ENCODE measurements at places on chromosomes 5 and 9.

DNA sequence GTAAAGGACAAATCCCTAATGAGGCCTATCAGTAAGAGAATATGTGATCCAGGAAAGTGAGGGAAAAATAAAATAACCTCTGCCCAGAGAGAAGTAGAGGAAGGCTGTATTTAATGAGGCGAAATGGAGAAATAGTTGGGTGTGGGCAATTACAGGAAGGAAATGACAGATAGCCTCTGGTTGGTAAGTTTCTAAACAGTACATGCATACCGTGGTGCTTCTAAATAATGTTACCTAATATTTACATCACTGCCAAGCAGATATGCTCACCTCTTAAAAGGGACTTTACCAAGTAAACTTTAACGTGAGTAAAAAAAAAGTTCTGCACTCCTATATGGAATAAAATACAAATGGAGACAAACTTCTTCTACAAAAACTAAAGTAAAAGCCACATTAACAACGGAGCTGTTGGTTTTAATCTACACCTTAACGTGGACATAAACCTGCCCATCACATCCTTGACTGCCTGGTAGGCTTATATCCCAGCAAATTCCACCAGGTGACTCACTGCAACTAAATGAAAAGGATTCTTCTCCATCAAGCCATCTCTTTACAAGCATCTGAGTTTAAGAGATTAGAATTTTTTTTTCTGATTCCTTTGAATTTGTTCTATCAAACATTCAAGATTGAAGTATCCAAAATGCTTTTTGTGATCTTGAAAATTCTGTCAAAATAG lies 12.4 kb downstream of the NFIL3 start:
- DNase-seq, result no peak

- no peak for DNase-seq
Observed at GRCh38 chr9:87379300-87379699, 118.4 kb upstream of the DAPK1 start.

DNA sequence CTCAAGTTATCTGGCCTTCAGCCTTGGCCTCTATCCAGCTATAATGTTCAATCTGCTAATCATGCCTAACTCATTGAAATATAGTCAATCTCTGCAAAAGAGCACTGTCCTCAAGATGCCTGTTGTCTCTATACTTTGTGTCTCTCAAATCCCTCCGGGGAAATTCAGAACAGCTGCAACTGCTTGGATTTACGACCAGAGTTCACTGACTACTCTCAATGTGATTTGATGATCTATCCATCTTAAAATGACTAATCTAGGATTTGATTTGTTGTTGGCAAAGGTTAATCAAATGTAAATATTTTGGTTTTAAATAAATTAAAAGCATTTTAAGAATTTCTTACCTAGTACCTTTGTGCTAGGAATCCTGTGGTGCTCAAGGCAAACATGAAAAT lies 40.9 kb downstream of the SVEP1 start:
- DNase-seq, result no peak

DNA sequence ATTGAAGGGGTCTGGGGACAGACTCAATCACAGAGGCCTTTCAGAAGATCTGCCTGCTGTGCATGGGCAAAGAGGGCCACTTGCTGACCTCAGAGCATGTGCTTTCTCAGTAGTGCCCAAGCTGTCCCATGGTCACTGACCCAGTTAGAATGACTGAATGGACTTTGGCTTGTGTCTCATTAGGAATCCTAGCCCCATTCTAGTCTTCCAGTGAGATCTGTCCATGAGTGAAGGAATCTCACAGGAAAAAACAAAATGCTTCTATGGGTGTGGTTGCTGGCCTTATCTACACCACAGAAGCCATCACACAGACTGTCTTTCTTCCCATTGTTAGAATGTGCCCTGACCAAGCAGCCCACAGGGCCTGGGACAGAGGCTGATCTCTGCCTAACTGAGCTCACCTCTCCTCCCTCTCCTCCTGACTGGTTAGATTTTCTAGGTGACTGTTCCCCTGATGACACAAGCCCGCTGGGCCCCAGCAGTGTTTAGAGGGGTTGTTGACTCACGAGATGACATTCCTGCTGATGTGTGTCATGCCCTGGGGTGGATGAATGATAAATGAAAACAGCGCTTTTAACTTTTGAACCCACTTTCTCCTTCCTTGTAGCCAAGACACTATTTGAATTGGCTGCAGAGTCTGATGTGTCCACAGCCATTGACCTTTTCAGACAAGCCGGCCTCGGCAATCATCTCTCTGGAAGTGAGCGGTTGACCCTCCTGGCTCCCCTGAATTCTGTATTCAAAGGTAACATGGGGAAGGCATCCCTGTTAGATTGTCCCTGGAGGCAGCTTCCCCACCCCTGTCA lies 24.8 kb downstream of the TGFBI start:
- peak; percentile 97 for DNase-seq
